ENCODE measurements at places on chromosomes 3 and 15. TPM values are rescaled to one million over a fixed set of nuclear protein-coding genes. Genes with fewer than 3 reads are reported as not detected.

DNA sequence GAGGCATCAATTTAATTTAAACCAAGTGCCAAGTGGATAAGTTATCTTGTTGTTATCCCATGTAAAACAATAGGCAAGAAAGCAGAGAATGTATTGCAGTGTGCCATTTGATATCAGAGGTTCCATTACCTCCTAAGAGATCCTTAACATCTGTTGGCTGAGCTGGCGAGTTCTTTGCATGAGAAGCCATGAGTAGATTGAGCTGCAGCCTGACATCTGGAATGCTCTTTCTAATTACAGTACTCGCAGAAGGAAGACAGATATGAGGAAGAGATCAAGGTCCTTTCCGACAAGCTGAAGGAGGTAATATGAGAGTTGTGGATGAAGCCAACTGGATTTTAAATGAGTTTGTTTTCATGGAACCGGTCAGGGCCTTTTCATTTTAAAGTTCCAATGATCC lies 19.4 kb downstream of the TPM1 start:
- H3K4me3 ChIP-seq, result no peak overlapping the region
- no peaks in the 10 kb centered on the region for H3K27me3 ChIP-seq
- no peak for DNase-seq
- peaks cover 16% of the 10 kb centered on the region for H3K36me3 ChIP-seq
- H3K27ac ChIP-seq, result no peak overlapping the region

DNA sequence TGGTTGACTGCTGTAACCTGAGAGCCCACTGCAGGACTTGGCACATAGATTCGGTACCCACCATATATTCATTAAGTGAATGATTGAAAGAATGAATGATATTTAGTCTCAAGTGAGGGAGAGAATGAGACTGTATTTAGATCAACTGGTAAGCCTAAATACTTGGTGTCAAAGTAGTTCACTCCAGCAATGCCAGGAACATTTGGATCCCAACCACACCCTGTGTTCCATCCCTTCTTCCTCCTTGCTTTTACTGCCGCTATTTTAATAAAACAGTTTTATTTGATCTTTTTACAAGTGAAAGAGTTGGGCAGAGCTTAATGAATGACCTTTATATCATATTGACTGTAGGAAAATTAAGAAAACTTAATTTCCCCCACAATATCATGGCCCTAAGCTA lies 473.6 kb upstream of the CBLB start:
- H3K27ac ChIP-seq, result no peak overlapping the region
- no peaks in the 10 kb centered on the region for H3K27me3 ChIP-seq
- peaks cover 3% of the 10 kb centered on the region for H3K4me1 ChIP-seq
- H3K36me3 ChIP-seq, result no peaks in the 10 kb centered on the region
- no peak for DNase-seq
- no peak overlapping the region for H3K4me3 ChIP-seq

- H3K27ac ChIP-seq, result peak overlapping the region; percentile 75
- no peaks in the 10 kb centered on the region for H3K27me3 ChIP-seq
- peaks cover 25% of the 10 kb centered on the region for H3K36me3 ChIP-seq
- H3K4me1 ChIP-seq, result peaks cover 35% of the 10 kb centered on the region
These were observed 78.6 kb downstream of the VGLL4 start for GRCh38 chr3:11565072-11565471.

DNA sequence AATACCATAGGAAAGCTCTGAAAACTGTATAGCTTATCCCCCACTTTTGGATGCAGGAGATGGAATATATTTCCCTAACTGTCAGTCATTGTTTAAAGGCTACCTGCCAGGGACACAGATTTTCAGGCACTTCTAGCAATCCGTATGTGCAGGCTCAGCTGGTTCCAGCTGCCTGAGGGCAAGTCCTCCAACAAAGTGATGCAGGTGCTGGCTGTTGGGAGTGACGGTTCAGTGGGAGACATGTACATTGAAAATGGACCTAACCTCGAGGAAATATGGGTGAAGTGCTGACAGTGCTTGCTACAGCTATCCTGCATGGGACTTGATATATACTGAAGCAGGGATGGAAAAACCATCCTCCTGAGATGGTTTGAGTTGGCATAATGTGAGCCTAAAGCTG lies 153.1 kb upstream of the GAP43 start:
- H3K27me3 ChIP-seq, result no peaks in the 10 kb centered on the region
- no peak for DNase-seq
- no peak overlapping the region for H3K4me3 ChIP-seq
- no peaks in the 10 kb centered on the region for H3K36me3 ChIP-seq
- peaks cover 5% of the 10 kb centered on the region for H3K4me1 ChIP-seq
- H3K27ac ChIP-seq, result no peak overlapping the region

- H3K4me1 ChIP-seq, result peaks cover 11% of the 10 kb centered on the region
- DNase-seq, result no peak
- H3K36me3 ChIP-seq, result peaks cover 3% of the 10 kb centered on the region
- no peaks in the 10 kb centered on the region for H3K27me3 ChIP-seq
- no peak overlapping the region for H3K27ac ChIP-seq
These were observed 64.3 kb downstream of the CMTM8 start for GRCh38 chr3:32302601-32303398.

The ATP13A5 gene
- not detected for total RNA-seq

GRCh38 chr15:39198044-39199000 lies 382.6 kb upstream of the THBS1 start:
- no peaks in the 10 kb centered on the region for H3K27me3 ChIP-seq
- no peaks in the 10 kb centered on the region for H3K36me3 ChIP-seq
- peaks cover 15% of the 10 kb centered on the region for H3K4me1 ChIP-seq
- H3K4me3 ChIP-seq, result no peak overlapping the region
- H3K27ac ChIP-seq, result no peak overlapping the region

DNA sequence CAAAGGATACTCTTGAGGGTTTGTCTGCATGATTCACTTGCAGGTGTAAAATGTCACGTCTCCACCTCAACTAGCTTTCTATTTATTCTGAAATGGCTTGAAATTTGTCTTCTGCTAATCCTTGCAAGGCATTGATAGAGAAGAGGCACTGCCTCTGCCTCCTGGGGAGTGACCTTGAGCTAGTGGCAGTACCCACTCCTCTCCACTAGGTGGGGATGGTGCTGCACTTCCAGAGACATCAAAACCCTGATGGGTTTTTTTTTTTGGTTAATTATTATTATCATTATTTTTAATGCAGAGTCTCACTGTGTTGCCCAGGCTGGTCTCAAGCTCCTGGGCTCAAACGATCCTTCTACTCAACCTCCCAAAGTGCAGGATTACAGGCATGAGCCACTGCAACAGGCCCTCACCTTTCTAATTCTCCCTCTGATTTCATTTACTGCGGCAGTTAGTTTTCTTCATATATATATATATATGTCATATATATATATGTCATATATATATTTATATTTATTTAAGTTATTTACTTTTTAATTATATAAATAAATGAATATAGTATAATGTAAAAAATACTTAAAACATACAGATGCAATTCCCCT lies 117.6 kb upstream of the EIF1B start:
- no peak overlapping the region for H3K27ac ChIP-seq
- DNase-seq, result peak; percentile 61
- H3K27me3 ChIP-seq, result no peaks in the 10 kb centered on the region
- no peaks in the 10 kb centered on the region for H3K4me1 ChIP-seq

- H3K4me1 ChIP-seq, result peaks cover 17% of the 10 kb centered on the region
- no peak for DNase-seq
- no peak overlapping the region for H3K27ac ChIP-seq
- H3K36me3 ChIP-seq, result no peaks in the 10 kb centered on the region
These were observed 84.2 kb upstream of the LRTM1 start for GRCh38 chr3:55012091-55012490.

The C3orf62 gene
- total RNA-seq, result 9.2 TPM

The SLC12A1 gene
- 0.20 TPM for total RNA-seq

- H3K27me3 ChIP-seq, result no peaks in the 10 kb centered on the region
- no peak overlapping the region for H3K4me3 ChIP-seq
- no peaks in the 10 kb centered on the region for H3K36me3 ChIP-seq
- no peaks in the 10 kb centered on the region for H3K4me1 ChIP-seq
- DNase-seq, result no peak
- no peak overlapping the region for H3K27ac ChIP-seq
These were observed 238.0 kb downstream of the CACNA2D3 start for GRCh38 chr3:54360320-54360719.
